ENCODE measurements at places on chromosomes 6 and 20. TPM values are rescaled to one million over a fixed set of nuclear protein-coding genes. Genes with fewer than 3 reads are reported as not detected.

The LY6G6C gene
- not detected for total RNA-seq

The DEFB132 gene
- not detected for total RNA-seq

The ARMH2 gene
- not detected for total RNA-seq

The SMOC2 gene
- not detected for total RNA-seq

The TSPO2 gene
- not detected for total RNA-seq

The SPATS1 gene
- not detected for total RNA-seq

The MATN4 gene
- 0.06 TPM for total RNA-seq

The SEMG1 gene
- total RNA-seq: not detected

The TRIM10 gene
- total RNA-seq: not detected
